Suprapubic skin (tissue), 4 donors: ENCODE measurements at places on chromosomes 16 and 17. TPM values are rescaled to one million over a fixed set of nuclear protein-coding genes. Genes with fewer than 3 reads are reported as not detected.

DNA sequence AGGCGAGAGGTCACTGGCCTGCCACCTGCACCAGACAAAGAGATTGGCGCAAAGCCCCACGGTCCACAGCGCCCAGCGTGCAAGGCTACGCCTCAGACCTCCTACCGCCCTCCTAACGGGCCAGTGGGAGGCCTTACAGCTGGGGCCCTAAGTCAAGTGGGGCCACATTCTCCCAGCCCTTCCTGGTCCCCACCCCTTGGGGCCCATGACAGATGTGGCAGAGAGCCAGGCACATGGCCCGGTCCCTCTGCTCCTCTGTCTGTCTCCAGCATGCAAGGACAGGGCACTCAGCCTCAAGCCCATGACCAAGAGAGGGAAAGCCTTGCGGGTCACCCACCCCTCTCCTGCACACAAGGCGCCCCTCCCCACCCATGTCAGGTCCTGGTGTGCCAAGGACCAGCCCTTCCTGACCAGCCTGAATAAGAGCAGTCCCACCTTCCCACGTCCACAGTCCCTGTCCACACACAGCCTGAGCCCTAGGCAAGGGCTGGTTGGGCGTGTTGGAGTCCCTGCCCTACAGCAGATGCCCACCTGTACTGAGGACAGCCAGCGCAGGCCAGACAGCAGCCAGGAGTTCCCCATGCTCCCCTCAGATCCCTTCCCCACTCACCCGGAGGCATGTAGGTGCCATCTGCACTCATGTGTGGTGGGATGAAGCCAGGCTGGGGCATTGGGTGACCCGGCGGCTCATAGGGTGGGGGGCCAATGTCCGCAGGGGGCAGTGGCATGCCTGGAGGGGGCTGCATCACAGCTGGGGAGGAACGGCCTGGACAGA lies 25.3 kb downstream of the CDIP1 start:
- no peak overlapping the region for H3K4me3 ChIP-seq
- no peaks in the 10 kb centered on the region for H3K27me3 ChIP-seq
- peaks cover 48% of the 10 kb centered on the region for H3K36me3 ChIP-seq
- no peak for DNase-seq
- H3K4me1 ChIP-seq: peaks cover 53% of the 10 kb centered on the region
- no peak overlapping the region for H3K27ac ChIP-seq

- no peak overlapping the region for H3K27ac ChIP-seq
- H3K27me3 ChIP-seq: no peaks in the 10 kb centered on the region
- no peaks in the 10 kb centered on the region for H3K4me1 ChIP-seq
- H3K4me3 ChIP-seq: no peak overlapping the region
- H3K36me3 ChIP-seq: peaks cover 8% of the 10 kb centered on the region
Observed at GRCh38 chr17:66739553-66739952, 95.4 kb upstream of the CACNG5 start.

- peaks cover 5% of the 10 kb centered on the region for H3K4me1 ChIP-seq
- no peaks in the 10 kb centered on the region for H3K27me3 ChIP-seq
- H3K27ac ChIP-seq: no peak overlapping the region
Observed at GRCh38 chr17:67353929-67354574, 12.3 kb downstream of the PSMD12 start.

Gene C16orf92
- not detected for total RNA-seq

Gene ESRP2
- 93.3 TPM for total RNA-seq

DNA sequence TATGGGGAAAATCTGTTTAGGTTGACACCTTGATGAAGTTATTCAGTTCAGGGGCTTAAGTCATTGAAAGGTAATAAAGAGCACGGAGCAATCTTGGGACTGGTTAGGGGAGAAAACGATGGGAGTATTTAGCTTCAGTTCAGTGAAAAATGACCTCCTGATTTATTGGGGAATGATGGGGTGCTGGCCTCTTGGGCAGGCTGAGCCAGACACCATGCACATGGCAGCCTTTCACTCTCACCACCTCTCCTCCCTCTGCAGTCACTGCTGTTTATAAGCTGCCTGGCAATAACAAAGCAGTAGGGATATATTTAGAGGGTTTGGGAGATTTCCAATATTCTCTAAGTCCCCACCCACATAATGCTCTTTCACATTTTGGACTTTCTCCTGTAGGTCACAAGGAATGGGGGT lies 140.5 kb upstream of the HS3ST2 start:
- H3K4me3 ChIP-seq: no peak overlapping the region
- H3K36me3 ChIP-seq: no peaks in the 10 kb centered on the region
- H3K27me3 ChIP-seq: no peaks in the 10 kb centered on the region
- H3K4me1 ChIP-seq: peaks cover 3% of the 10 kb centered on the region
- peak; percentile 12 for DNase-seq

DNA sequence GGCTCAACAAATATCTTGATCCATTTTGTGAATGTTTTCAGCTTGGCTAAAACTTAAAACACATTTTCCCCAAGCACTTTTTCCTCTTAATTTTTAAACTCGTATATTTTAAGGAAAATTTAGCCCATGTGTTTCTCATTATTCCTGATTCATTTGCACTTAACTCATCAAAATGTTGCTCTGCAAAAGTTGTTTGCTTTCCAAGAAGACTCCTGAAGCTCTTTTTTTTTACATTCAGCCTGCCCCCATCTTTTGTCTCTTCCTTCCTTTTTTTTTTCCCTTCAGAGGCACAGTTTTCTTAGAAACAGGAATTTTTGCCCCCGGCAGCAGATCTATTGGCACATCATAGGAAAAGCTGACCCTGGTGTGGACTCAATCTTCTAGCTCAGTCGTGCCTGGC lies 155.0 kb upstream of the SALL1 start:
- no peaks in the 10 kb centered on the region for H3K27me3 ChIP-seq
- H3K4me1 ChIP-seq: no peaks in the 10 kb centered on the region
- H3K4me3 ChIP-seq: no peak overlapping the region
- no peaks in the 10 kb centered on the region for H3K36me3 ChIP-seq

DNA sequence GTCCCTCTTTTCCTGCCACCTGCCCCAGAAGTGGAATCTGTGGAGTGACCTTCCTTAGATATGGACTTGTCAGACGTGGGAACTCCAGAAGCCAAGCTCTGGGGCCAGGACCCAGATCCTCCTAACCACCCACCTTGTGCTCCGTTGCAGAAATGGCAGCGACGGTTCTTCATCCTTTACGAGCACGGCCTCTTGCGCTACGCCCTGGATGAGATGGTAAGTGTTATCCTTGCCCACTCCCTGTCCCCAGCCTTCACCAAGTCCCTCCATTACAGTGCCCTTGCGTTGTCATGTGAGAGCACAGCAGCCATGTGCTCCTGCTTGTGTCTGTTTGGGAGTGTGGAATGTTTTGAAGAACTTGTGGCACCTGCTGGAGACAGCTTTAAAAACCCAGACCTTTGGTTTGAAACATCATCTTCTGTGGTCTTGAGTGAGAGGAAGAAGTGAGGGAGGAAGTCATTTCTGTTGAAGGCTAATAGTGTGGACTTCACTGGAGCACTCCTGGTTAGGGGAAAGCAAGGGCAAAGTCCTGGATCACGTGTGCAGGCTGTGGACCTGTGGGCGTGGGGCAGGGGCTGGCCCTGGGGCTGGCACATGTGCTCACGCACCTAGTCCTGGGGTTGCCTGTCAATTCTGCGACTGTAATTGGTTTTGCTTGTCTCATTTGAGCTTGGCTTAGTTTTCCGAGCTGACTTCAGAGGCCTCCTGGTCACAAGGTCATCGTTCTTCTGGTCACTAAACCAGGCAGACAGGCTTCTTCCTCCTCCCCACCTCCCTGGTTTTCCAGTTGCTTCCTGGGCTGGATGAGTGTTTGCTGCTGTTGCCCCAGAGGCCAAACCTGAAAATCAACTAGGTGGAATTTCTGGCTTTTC lies 35.8 kb downstream of the MPRIP start:
- no peak overlapping the region for H3K27ac ChIP-seq
- peaks cover 22% of the 10 kb centered on the region for H3K36me3 ChIP-seq
- no peaks in the 10 kb centered on the region for H3K27me3 ChIP-seq
- peaks cover 77% of the 10 kb centered on the region for H3K4me1 ChIP-seq
- no peak overlapping the region for H3K4me3 ChIP-seq
- DNase-seq: no peak

Gene TMIGD1
- 0.45 TPM for total RNA-seq

- no peak for DNase-seq
- H3K27me3 ChIP-seq: no peaks in the 10 kb centered on the region
- H3K36me3 ChIP-seq: no peaks in the 10 kb centered on the region
Observed at GRCh38 chr17:52041123-52041617, 117.3 kb downstream of the CA10 start.

GRCh38 chr17:38925263-38925995 lies at the start of gene LASP1NB:
Gene LASP1NB, plus strand, starts transcription at chr17:38925614.
- no peak within 1 kb of the TSS for H3K4me3 ChIP-seq
- no peak for DNase-seq
- H3K27me3 ChIP-seq: no peaks in the 10 kb centered on the region
- peaks cover 19% of the 10 kb centered on the region for H3K4me1 ChIP-seq

DNA sequence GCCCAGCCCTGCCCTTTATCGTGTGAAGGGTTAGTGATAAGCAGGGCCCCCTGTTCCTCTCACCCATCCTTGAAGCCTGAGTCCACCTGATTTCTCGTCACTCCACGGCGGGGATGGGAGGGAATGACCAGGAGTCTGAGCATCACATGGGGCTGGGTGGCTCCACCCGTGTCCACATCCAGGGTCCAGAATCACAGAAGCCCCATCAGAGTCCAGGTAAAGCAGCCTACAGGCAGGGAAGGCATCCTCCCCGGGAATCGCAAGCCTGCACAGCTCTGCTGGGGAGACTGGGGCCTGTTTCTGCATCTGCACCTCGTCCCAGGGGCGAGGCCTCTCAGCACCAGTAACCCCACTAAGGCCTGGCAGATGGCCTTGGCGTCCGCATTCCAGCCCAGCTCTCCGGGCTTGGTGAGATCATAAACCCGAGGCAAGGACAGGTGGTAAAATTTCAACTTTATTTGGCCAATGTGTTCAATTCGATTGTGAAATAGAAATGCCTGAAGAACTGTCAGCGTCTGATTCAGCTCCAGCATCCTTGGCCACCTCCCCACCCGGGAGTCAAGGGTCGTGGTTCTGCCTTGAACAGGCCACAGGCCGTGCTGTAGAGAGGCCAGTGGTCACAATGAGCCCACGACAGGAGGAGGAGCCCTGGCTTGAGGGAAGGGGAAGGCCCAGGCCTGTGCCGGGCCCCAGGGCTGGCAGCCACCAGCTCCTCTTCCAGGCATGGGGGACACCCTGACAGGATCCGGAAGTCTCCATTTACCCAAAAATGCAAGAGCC lies 8.1 kb upstream of the PPP1R27 start:
- H3K36me3 ChIP-seq: peaks cover 52% of the 10 kb centered on the region
- H3K27ac ChIP-seq: peak overlapping the region; percentile 92
- peaks cover 44% of the 10 kb centered on the region for H3K4me1 ChIP-seq

- DNase-seq: no peak
- H3K27ac ChIP-seq: peak overlapping the region; percentile 65
- H3K36me3 ChIP-seq: no peaks in the 10 kb centered on the region
- peaks cover 11% of the 10 kb centered on the region for H3K4me1 ChIP-seq
- no peak overlapping the region for H3K4me3 ChIP-seq
Observed at GRCh38 chr17:68705714-68706076, 104.5 kb upstream of the FAM20A start.

GRCh38 chr16:80671281-80671849 lies 130.6 kb downstream of the DYNLRB2 start:
- no peaks in the 10 kb centered on the region for H3K27me3 ChIP-seq
- H3K4me3 ChIP-seq: no peak overlapping the region
- H3K4me1 ChIP-seq: no peaks in the 10 kb centered on the region

Gene ZG16
- total RNA-seq: 0.89 TPM

Gene CORO6
- 7.4 TPM for total RNA-seq

Gene COX4I1
- 493 TPM for total RNA-seq

DNA sequence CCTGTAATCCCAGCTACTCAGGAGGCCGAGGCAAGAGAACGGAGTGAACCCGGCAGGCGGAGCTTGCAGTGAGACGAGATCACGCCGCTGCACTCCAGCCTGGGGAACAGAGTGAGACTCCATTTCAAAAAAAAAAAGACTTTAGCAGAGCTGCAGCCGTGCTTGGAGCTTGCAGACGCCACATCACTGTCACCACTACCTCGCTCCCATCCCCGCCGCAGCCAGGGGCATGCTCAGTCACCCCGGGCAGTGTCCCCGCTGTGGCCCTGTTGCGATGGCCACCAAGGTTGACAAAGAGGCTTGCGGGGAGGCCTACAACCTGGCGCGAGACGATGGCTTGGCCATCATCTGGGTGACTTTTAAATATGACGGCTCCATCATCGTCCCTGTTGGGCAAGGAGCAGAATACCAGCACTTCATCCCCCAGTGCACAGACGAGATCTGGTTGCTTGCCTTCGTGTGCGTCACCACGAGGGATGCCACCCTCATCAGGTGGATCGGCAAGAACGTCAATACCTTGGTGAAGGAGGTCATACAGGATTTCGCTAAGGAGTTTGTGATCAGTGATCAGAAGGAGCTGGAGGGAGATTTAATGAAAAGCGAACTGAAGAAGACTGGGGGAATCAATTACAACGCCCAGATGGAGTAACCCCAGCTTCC lies 118.1 kb downstream of the TNFRSF13B start:
- no peaks in the 10 kb centered on the region for H3K4me1 ChIP-seq
- H3K27me3 ChIP-seq: no peaks in the 10 kb centered on the region
- no peak for DNase-seq
- H3K4me3 ChIP-seq: no peak overlapping the region

- H3K27ac ChIP-seq: no peak overlapping the region
- peaks cover 9% of the 10 kb centered on the region for H3K4me1 ChIP-seq
- H3K27me3 ChIP-seq: no peaks in the 10 kb centered on the region
- DNase-seq: peak; percentile 29
- H3K4me3 ChIP-seq: no peak overlapping the region
Observed at GRCh38 chr16:3638916-3639644, 15.4 kb upstream of the DNASE1 start.

- peaks cover 19% of the 10 kb centered on the region for H3K4me1 ChIP-seq
- DNase-seq: no peak
- H3K4me3 ChIP-seq: no peak overlapping the region
Observed at GRCh38 chr17:43841282-43841681, 5.7 kb upstream of the CD300LG start.

Gene PARD6A
- 2.3 TPM for total RNA-seq

Gene MTSS2
- 30.1 TPM for total RNA-seq

DNA sequence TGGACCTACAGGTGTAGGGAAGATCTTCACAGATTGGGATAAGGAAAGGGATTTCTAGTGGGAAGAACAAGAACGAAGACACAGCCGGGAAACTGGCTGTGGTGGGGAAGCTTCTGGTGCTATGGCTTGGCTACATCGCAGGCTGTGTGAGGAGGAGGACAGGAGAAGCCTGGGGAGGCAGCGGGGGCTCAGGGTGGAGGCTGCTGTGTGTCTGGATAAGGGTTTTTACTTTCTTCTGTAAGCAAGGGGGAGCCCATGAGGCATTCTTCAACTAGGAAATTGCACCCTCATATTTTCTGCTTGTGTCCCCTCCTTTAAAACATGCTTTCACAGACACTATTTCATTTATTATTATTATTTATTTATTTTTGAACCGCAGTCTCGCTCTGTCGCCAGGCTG lies 2.9 kb upstream of the RHBDF2 start:
- H3K27ac ChIP-seq: no peak overlapping the region
- H3K4me1 ChIP-seq: peaks cover 33% of the 10 kb centered on the region
- H3K27me3 ChIP-seq: no peaks in the 10 kb centered on the region
- no peak overlapping the region for H3K4me3 ChIP-seq

GRCh38 chr16:11109566-11109965 lies 146.4 kb downstream of the SOCS1 start:
- no peak for DNase-seq
- peaks cover 3% of the 10 kb centered on the region for H3K36me3 ChIP-seq
- no peak overlapping the region for H3K27ac ChIP-seq
- H3K27me3 ChIP-seq: no peaks in the 10 kb centered on the region
- no peak overlapping the region for H3K4me3 ChIP-seq

- H3K4me1 ChIP-seq: no peaks in the 10 kb centered on the region
- H3K4me3 ChIP-seq: no peak overlapping the region
- no peak for DNase-seq
- no peaks in the 10 kb centered on the region for H3K36me3 ChIP-seq
- no peak overlapping the region for H3K27ac ChIP-seq
- no peaks in the 10 kb centered on the region for H3K27me3 ChIP-seq
Observed at GRCh38 chr17:50244771-50245170, 29.5 kb upstream of the TMEM92 start.
